ENCODE measurements at places on chromosomes 16 and 17. TPM values are rescaled to one million over a fixed set of nuclear protein-coding genes. Genes with fewer than 3 reads are reported as not detected.

The CRYM gene
- not detected for total RNA-seq

The LHX1 gene
- not detected for total RNA-seq

The MYH8 gene
- total RNA-seq = not detected

The GRIN2A gene
- under 0.01 TPM for total RNA-seq

The CMTM2 gene
- total RNA-seq = not detected

The KLHDC4 gene
- total RNA-seq = 16.1 TPM

The IFT20 gene
- 25.5 TPM for total RNA-seq

The KRTAP9-2 gene
- total RNA-seq = not detected

The KPNA2 gene
- total RNA-seq = 226 TPM

The ABCA8 gene
- total RNA-seq = 1.8 TPM

The CYB5B gene
- total RNA-seq = 102 TPM

The CSH1 gene
- not detected for total RNA-seq

The TOP2A gene
- 68.5 TPM for total RNA-seq

The CD300H gene
- not detected for total RNA-seq

The SLC38A8 gene
- not detected for total RNA-seq

The SPHK1 gene
- total RNA-seq = 45.8 TPM

The SNTB2 gene
- 47.5 TPM for total RNA-seq

The CCL16 gene
- total RNA-seq = not detected

The IRF8 gene
- total RNA-seq = not detected

The SLC6A4 gene
- under 0.01 TPM for total RNA-seq

The TMEM88 gene
- not detected for total RNA-seq

The BICDL2 gene
- 0.18 TPM for total RNA-seq

The SLC5A2 gene
- total RNA-seq = not detected

The SLC5A10 gene
- total RNA-seq = not detected

The FBXL16 gene
- 0.56 TPM for total RNA-seq

The PROCA1 gene
- 0.36 TPM for total RNA-seq

The ZPBP2 gene
- not detected for total RNA-seq

The RAMP2 gene
- 0.28 TPM for total RNA-seq

The TNFAIP1 gene
- total RNA-seq = 45.3 TPM

The NPTX1 gene
- 23.3 TPM for total RNA-seq

The NAA60 gene
- 5.6 TPM for total RNA-seq

The CFAP52 gene
- not detected for total RNA-seq

The CENPT gene
- total RNA-seq = 33.3 TPM

The PGP gene
- 5.8 TPM for total RNA-seq

The NOTUM gene
- total RNA-seq = not detected

The NLRC5 gene
- 9.1 TPM for total RNA-seq

The ABCC6 gene
- 0.56 TPM for total RNA-seq

The ARHGAP23 gene
- total RNA-seq = 9.3 TPM

The SLFN14 gene
- total RNA-seq = not detected

The RNU2-1 gene
- not detected for total RNA-seq

The LAT gene
- total RNA-seq = not detected

The GCGR gene
- total RNA-seq = not detected

The PTX4 gene
- total RNA-seq = not detected

The KRT9 gene
- total RNA-seq = not detected

The PTGES3L gene
- 2.2 TPM for total RNA-seq

The TSNAXIP1 gene
- 0.72 TPM for total RNA-seq

The KRT31 gene
- total RNA-seq = not detected

The THOC6 gene
- total RNA-seq = 16.1 TPM
